Lower lobe of right lung (tissue), 2 donors: ENCODE measurements at places on chromosomes 5 and 9. TPM values are rescaled to one million over a fixed set of nuclear protein-coding genes. Genes with fewer than 3 reads are reported as not detected.

The COL5A1 gene
- total RNA-seq = 29.0 TPM

The SH3PXD2B gene
- total RNA-seq = 49.8 TPM

The STKLD1 gene
- 1.6 TPM for total RNA-seq

The FAM120AOS gene
- 45.0 TPM for total RNA-seq

The CNTLN gene
- total RNA-seq = 9.2 TPM

The IL13 gene
- not detected for total RNA-seq

The DAB2IP gene
- total RNA-seq = 54.1 TPM

The FAM169A gene
- total RNA-seq = 1.1 TPM

- H3K27ac ChIP-seq = no peak overlapping the region
- no peak for DNase-seq
- H3K36me3 ChIP-seq = no peaks in the 10 kb centered on the region
- H3K4me1 ChIP-seq = no peaks in the 10 kb centered on the region
- H3K27me3 ChIP-seq = no peaks in the 10 kb centered on the region
- H3K4me3 ChIP-seq = no peak overlapping the region
These were observed 72.4 kb upstream of the ZNF622 start for GRCh38 chr5:16538006-16538405.

GRCh38 chr9:87662808-87663528 lies 63.0 kb upstream of the CTSL start:
- H3K27me3 ChIP-seq = no peaks in the 10 kb centered on the region
- no peak overlapping the region for H3K27ac ChIP-seq
- no peak overlapping the region for H3K4me3 ChIP-seq

- DNase-seq = no peak
- no peaks in the 10 kb centered on the region for H3K4me1 ChIP-seq
- H3K27ac ChIP-seq = no peak overlapping the region
- H3K27me3 ChIP-seq = no peaks in the 10 kb centered on the region
- H3K36me3 ChIP-seq = no peaks in the 10 kb centered on the region
These were observed 83.0 kb upstream of the GLIS3 start for GRCh38 chr9:4382722-4383317.

GRCh38 chr5:148793261-148793660 lies 33.1 kb upstream of the ADRB2 start:
- no peak overlapping the region for H3K4me3 ChIP-seq
- no peaks in the 10 kb centered on the region for H3K4me1 ChIP-seq
- H3K36me3 ChIP-seq = no peaks in the 10 kb centered on the region
- H3K27me3 ChIP-seq = no peaks in the 10 kb centered on the region
- no peak overlapping the region for H3K27ac ChIP-seq
- no peak for DNase-seq

DNA sequence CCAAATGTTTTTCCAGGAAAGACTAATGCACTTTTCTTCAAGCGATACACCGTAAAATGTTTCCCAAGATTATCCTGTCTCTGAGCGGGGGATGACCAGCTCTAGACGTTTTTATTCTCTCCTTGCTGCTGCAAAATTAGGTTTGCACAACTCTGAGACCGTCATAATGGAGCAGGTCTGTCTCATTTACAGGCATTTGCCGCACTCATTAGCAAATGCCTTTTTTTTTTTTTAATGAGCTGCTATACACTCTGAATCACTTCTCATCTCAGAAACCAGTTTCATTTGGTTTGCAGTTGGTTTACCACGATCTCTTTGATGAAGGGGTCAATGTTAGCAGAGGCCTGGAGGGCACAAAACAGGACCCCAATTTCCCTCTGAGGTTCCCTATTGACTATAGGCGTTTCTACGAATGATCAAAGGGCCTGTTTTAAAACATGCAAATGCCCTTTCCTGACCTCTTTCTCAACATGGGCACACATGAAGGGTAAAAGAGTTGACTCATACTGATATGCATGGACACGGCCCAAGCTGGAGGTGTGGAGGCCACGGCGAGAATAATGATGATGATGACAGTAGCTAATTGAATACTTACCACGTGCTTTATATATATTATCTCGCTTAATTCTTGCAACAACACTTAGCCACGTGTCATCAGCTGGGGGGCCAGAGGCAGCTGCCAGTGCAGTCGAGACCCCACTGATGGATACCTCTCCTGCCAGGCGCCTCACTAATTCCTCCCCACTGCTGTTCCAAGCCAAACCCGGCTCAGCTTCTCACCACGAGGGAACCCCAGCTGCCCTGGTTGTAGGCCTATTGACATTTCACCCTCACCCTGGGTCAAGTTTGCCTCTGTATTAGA lies 89.9 kb upstream of the PTCH1 start:
- DNase-seq = no peak
- H3K36me3 ChIP-seq = no peaks in the 10 kb centered on the region
- H3K27ac ChIP-seq = no peak overlapping the region
- no peaks in the 10 kb centered on the region for H3K27me3 ChIP-seq
- H3K4me3 ChIP-seq = no peak overlapping the region

- no peaks in the 10 kb centered on the region for H3K36me3 ChIP-seq
- no peak for DNase-seq
- no peaks in the 10 kb centered on the region for H3K27me3 ChIP-seq
These were observed 103.0 kb downstream of the NPR3 start for GRCh38 chr5:32814141-32814540.

DNA sequence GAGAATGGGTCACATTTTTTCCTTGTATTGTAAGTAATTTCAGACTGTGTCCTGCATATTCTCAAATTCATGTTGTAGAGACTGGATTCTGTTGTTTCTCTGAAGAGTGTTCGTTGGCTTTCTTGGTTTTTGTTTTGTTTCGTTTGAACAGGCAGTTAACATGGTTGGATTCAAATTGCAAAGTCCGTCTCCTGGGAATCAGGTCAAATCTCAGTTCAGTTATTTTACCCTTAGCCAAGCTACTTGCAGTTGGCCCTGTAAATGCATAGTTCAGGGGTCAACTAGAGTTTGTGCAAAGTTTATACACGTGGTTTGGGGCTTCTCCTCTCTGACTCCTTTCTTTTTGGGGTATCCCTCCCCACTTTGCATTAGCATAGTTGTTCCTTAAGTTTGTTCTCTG lies 21.7 kb upstream of the FBXW11 start:
- no peak for DNase-seq
- H3K27ac ChIP-seq = no peak overlapping the region
- H3K4me1 ChIP-seq = no peaks in the 10 kb centered on the region
- no peaks in the 10 kb centered on the region for H3K36me3 ChIP-seq

- H3K4me3 ChIP-seq = no peak overlapping the region
- no peaks in the 10 kb centered on the region for H3K36me3 ChIP-seq
- no peak for DNase-seq
- peaks cover 28% of the 10 kb centered on the region for H3K4me1 ChIP-seq
These were observed 7.7 kb upstream of the NKX2-5 start for GRCh38 chr5:173242675-173243121.

GRCh38 chr5:103472265-103472664 lies 90.3 kb downstream of the NUDT12 start:
- H3K27ac ChIP-seq = no peak overlapping the region
- no peaks in the 10 kb centered on the region for H3K36me3 ChIP-seq
- H3K4me1 ChIP-seq = no peaks in the 10 kb centered on the region
- DNase-seq = no peak
- H3K27me3 ChIP-seq = no peaks in the 10 kb centered on the region

DNA sequence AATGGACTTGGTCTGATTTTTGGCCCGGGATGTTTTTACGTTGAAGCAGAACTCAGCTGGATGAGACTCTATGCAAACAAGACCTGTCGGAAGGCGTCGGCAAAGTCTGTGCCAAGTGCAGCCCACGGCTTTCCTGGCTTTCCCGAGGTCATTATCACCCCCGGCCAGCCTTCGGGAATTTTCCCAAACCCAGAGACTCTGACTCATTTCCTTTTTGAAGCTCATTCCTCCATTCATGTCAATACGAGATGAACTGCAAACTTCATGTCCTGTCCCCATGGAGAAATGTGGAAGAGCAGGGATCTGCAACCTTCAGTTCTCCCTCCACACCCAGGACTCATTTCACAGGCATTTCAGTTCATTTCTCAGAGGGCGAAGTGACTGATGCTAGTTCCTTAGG lies 95.3 kb downstream of the IRX2 start:
- DNase-seq = no peak
- H3K4me3 ChIP-seq = no peak overlapping the region
- no peaks in the 10 kb centered on the region for H3K36me3 ChIP-seq
- peaks cover 13% of the 10 kb centered on the region for H3K27me3 ChIP-seq

- H3K27ac ChIP-seq = no peak overlapping the region
- no peak for DNase-seq
- H3K27me3 ChIP-seq = no peaks in the 10 kb centered on the region
- H3K4me1 ChIP-seq = no peaks in the 10 kb centered on the region
- no peaks in the 10 kb centered on the region for H3K36me3 ChIP-seq
These were observed 250.2 kb upstream of the PTGER4 start for GRCh38 chr5:40429258-40430100.

GRCh38 chr5:158289967-158290366 lies 431.0 kb upstream of the CLINT1 start:
- H3K4me3 ChIP-seq = no peak overlapping the region
- H3K27ac ChIP-seq = no peak overlapping the region
- H3K36me3 ChIP-seq = no peaks in the 10 kb centered on the region
- H3K27me3 ChIP-seq = no peaks in the 10 kb centered on the region
- no peaks in the 10 kb centered on the region for H3K4me1 ChIP-seq

GRCh38 chr9:95857124-95857523 lies 18.4 kb upstream of the ERCC6L2 start:
- no peaks in the 10 kb centered on the region for H3K4me1 ChIP-seq
- no peaks in the 10 kb centered on the region for H3K27me3 ChIP-seq
- H3K36me3 ChIP-seq = no peaks in the 10 kb centered on the region

- H3K4me1 ChIP-seq = peaks cover 39% of the 10 kb centered on the region
- H3K4me3 ChIP-seq = peak overlapping the region; percentile 43
- H3K36me3 ChIP-seq = no peaks in the 10 kb centered on the region
- H3K27ac ChIP-seq = peak overlapping the region; percentile 13
- peak; percentile 73 for DNase-seq
These were observed 15.9 kb downstream of the EXD3 start for GRCh38 chr9:137406876-137407589.

GRCh38 chr5:160419458-160420330 lies 813 bp upstream of the SLU7 start:
- peaks cover 36% of the 10 kb centered on the region for H3K4me1 ChIP-seq
- peak overlapping the region; percentile 91 for H3K27ac ChIP-seq
- peak overlapping the region; percentile 81 for H3K4me3 ChIP-seq
- no peaks in the 10 kb centered on the region for H3K27me3 ChIP-seq

GRCh38 chr5:161169776-161170175 lies 317.8 kb upstream of the ATP10B start:
- no peaks in the 10 kb centered on the region for H3K27me3 ChIP-seq
- H3K4me3 ChIP-seq = no peak overlapping the region
- H3K4me1 ChIP-seq = no peaks in the 10 kb centered on the region
- no peak for DNase-seq
- no peaks in the 10 kb centered on the region for H3K36me3 ChIP-seq

DNA sequence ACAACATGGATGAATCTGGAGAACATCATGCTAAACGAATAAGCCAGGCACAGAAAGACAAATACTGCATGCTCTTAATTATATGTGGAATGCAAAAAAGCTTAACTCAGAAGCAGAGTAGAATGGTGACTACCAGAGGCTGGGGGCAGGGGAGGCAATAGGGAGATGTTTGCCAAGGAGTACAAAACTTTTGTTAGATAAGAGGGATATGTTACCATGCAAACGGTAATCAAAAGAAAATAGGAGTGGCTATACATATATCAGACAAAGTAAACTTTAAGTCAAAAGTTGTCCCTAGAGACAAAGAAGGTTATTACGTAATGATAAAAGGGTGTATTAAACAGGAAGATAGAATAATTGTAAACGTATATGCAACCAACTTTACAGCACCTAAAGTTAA lies 17.8 kb upstream of the BTNL3 start:
- no peak overlapping the region for H3K4me3 ChIP-seq
- H3K36me3 ChIP-seq = no peaks in the 10 kb centered on the region
- DNase-seq = no peak
- no peak overlapping the region for H3K27ac ChIP-seq

DNA sequence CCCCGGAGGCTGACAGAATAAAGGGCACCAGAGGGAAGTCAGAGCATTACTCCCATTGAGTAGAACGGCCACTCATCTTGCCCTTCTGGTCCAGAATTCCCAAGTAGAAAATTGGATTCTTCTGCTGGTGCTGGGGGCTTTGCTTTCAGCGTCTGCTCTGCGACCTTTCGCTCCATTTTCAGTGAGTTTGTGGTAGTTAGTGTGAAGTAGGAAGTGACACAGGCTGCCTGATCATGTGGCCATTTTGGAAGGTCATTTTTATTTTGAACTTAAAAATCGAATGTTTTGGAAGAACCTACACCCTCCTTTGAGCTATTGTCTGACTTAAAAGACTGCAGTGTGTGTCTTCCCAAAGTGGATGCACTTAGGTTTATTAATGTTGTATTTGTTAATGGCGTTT lies 56.7 kb upstream of the FAM120AOS start:
- no peaks in the 10 kb centered on the region for H3K27me3 ChIP-seq
- no peak overlapping the region for H3K4me3 ChIP-seq
- H3K27ac ChIP-seq = no peak overlapping the region
- no peak for DNase-seq

- no peak for DNase-seq
- H3K27ac ChIP-seq = no peak overlapping the region
- H3K4me1 ChIP-seq = no peaks in the 10 kb centered on the region
- H3K27me3 ChIP-seq = no peaks in the 10 kb centered on the region
- H3K36me3 ChIP-seq = no peaks in the 10 kb centered on the region
These were observed 424.1 kb upstream of the ACTBL2 start for GRCh38 chr5:57906671-57907070.

- peak overlapping the region; percentile 66 for H3K4me3 ChIP-seq
- peak; percentile 53 for DNase-seq
- H3K36me3 ChIP-seq = no peaks in the 10 kb centered on the region
- H3K4me1 ChIP-seq = peaks cover 14% of the 10 kb centered on the region
These were observed 596 bp downstream of the ENTREP1 start for GRCh38 chr9:69325409-69326212.

GRCh38 chr5:21594566-21594965 lies 1258.6 kb downstream of the CDH12 start:
- no peak overlapping the region for H3K4me3 ChIP-seq
- no peak overlapping the region for H3K27ac ChIP-seq
- no peaks in the 10 kb centered on the region for H3K36me3 ChIP-seq
- H3K27me3 ChIP-seq = no peaks in the 10 kb centered on the region

DNA sequence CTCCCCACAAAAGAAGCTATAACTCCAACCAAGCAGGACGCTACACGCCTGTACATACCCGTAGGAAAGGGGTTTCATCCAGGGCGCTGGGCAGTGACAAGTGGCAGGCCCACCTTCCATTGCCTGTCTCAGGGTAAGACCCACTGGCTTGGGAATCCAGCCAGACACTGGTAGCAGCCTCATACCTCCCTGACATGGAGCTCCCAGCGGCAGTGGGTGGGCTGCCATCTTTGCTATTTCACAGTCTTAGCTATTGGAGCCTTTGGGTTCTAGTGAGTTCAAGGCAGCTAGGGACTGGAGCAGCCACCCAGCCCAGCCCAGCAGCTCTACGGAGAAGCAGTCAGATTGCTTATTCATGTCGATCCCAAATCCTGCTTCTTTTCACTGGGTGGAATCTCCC lies 3.4 kb upstream of the IFNA10 start:
- H3K36me3 ChIP-seq = no peaks in the 10 kb centered on the region
- H3K4me1 ChIP-seq = no peaks in the 10 kb centered on the region
- H3K4me3 ChIP-seq = no peak overlapping the region
- no peak for DNase-seq
- no peak overlapping the region for H3K27ac ChIP-seq
- no peaks in the 10 kb centered on the region for H3K27me3 ChIP-seq

- no peaks in the 10 kb centered on the region for H3K27me3 ChIP-seq
- no peak overlapping the region for H3K27ac ChIP-seq
- no peaks in the 10 kb centered on the region for H3K4me1 ChIP-seq
- H3K36me3 ChIP-seq = no peaks in the 10 kb centered on the region
- DNase-seq = no peak
- H3K4me3 ChIP-seq = no peak overlapping the region
These were observed 249.7 kb upstream of the DAB2 start for GRCh38 chr5:39674209-39675082.
